ENCODE measurements at places on chromosomes 11 and 22.

DNA sequence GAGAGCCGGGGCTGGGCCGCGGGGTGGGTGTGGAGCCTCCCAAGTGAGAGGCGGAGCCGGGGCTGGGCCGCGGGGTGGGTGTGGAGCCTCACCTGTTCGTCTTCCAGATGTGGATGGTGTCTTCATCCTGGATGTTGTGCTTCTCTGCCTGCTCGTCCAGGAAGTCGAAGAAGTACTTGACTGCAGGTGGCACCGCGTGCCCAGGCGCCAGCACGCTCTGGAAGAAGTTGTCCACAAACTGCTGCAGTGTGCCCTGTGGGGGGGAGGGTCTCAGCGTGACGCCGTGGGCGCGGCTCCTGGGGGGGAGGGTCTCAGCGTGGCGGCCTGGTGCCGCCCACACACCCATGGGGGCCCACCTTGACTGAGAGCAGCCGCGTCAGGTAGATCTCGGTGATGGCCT is 7.6 kb upstream of the MAPK11 start:
- no peak for DNase-seq

DNA sequence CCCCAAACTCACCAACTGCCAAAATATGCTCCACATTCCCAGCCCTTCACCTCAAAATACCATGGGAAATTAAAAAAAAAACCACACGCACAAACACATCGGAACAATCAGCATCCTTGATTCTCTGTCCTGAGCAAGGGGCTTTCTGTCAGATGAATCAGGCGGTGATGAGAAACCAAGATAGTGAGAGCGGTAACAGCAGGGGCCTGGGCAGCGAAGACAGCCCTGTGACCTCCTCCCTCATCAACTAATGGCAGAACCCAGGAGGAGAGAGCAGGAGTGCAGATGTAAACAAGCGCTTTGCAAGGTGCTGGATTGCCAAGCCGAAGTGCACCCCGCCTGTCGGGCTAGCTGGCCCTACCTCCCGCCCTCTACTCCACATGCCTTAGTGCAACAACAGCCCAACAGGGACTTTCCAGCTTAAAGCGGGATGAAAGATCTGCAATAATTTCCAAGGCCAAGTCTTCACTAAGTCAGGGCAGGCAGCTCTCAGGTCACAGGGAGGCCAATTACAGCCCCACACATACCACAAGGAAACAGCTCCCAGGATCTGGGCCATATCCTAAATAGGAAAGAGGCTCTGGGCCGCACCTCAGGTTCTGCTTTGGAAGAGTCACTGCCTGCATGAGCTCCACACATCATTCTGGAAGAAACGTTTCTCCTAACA is 72.2 kb upstream of the BID start:
- peak; percentile 67 for DNase-seq

DNA sequence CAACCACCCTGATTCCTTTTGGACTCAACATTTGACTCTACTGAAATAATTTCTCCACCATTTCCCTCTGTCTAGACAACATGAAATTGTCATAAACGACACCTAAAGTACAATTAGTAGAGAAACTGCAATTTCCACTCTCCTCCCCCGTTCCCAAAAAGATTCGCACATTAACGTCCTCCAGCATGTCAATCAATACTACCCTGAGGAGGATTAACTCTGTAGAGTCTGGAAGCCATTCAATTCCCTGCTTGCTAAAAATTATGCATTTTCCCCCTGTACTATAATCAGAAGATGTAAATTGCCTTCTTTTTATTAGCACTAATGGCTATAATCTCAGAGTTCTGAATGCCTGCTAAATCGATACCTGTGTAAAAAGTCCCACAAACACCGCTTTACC is 70.5 kb downstream of the AMBRA1 start:
- DNase-seq = no peak

DNA sequence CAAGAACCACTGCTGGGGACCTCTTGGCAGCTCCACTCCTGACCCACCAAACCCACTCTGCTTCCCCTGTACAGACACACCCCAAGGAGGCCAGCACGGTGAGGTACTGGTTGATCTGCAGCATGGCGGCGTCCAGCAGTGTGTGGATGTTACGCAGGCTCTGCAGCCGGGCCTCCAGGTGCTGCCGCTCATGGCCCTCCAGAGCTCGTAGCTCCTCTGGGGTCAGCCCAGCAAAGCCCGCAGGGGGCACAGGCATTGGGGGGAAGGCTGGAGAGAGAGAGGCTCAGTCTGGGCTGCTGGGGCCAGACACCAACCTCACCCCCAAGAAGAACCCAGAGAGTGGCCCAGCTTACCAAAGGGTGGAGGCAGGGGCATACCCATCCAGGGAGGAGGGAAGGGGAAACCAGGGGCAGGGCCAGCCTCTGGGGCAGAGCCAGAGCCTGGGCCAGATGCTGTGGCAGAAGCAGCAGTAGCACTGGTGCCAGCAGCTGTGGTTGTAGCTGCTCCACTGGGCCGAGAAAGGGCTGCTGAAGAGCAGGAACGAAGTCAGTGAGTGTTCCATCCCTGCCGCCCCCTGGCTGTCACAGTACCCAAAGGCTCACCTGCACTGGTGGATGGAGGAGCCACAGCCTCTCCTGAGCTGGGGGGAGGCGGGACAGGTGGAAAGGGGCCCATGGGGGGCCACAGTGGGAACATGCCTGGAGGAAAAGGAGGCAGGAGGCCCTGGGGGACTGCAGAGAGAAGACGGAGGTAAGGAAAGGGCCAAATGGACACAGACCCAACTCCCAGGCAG is 4.5 kb downstream of the SYVN1 start:
- DNase-seq = no peak

All from right forelimb (tissue), 1 donor.